H1 (cell line): ENCODE measurements at places on chromosomes 3 and 15.

DNA sequence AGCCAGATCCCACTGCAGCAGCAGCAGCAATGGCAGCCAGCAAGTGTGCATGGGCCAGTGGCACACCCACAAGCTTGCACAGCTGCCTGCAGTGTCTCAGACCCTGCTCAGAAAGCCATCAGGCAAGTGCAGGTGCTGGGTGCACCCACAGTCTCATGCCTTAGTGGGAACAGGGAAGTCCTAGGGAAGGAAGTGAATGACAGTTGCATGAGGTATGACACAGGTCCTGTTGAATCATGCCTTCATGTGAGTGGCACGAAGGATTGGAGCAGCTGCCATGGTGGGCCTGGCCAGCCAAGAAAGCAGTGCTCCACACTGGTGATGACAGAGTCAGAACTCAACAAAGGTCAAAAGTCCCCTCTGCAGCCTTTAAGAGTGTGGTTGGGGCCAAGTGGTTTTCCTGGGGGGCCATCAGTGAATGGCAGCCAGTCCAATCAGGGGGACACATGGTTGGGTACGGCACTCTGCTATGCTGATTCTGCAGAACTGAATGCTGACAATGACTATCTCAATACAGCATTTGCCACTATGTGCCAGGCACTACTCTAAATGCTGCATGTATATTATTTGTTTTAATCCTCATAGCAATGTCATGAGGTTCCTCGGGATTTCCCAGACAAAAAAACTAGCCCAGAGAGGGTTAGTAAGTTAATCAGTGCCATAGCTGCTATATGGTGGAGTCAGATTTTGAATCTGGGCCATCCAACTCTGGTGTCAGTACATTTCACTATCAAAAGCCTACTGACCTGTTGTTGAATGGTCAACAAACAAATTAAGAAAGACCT lies 94.3 kb downstream of the AQP9 start:
- no peak for DNase-seq

GRCh38 chr3:105365081-105365390 lies 1.7 kb upstream of the ALCAM start:
- no peak for DNase-seq

GRCh38 chr3:108153451-108153981 lies 62.7 kb upstream of the CD47 start:
- peak; percentile 29 for DNase-seq

DNA sequence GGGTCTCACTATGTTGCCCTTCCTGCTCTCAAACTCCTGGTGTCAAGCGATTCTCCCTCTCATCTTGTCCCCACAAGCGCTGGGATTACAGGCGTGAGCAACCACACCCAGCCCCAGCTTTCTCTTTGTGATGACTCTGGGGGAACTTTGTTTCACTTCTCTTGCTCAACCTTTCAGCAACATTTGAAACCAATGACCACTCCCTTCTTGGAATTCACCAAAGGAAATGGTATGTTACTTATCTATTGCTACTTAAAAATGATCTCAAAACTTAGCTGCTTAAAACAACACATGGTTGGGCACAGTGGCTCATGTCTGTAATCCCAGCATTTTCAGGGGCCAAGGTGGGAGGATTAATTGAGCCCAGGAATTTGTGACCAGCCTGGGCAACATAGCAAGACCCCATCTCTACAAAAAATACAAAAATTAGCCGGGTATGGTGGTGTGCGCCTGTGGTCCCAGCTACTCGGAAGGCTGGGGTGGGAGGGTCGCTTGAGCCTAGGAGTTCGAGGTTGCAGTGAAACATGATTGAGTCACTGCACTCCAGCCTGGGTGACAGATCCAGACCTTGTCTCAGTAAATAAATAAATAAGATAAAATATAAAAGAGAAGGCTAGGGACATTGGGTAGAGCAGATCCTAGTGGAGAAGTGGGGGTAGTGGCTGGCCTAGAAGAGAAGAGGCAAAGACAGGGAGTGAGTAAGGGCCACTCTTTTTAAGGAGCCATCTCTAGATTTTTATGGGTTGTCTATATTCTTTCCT lies 10.3 kb upstream of the COPG1 start:
- no peak for DNase-seq

GRCh38 chr3:126119008-126119675 lies 35.2 kb upstream of the SLC41A3 start:
- no peak for DNase-seq

- no peak for DNase-seq
Observed at GRCh38 chr3:63561879-63562278, 90.6 kb upstream of the SNTN start.

- DNase-seq = no peak
Observed at GRCh38 chr3:124168271-124168670, 176.3 kb upstream of the ROPN1 start.

DNA sequence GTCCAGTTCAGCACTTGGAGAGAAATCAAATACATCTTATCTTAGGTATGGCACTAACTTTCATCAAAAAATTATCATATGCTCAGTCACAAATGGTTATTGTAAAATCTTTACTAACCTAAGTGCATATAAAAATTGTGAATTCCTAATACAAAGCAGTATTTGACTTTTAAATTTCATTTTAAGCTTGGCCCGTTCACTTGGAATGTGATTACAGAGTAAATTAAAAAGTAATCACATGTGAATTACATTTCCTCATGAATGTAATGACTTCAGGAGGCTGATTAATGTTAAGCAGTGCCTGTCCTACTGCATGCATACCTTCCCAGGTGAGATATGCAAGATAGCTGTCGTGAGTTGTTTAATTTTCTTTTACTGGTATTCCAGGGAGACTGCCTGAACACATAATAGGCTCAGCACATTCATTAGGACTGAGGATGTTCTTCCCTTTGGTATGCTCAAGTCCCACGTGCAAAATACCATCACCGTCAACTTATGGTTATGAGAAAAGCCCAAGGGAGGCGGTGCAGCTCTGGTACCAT lies 1053.0 kb downstream of the FHIT start:
- no peak for DNase-seq

DNA sequence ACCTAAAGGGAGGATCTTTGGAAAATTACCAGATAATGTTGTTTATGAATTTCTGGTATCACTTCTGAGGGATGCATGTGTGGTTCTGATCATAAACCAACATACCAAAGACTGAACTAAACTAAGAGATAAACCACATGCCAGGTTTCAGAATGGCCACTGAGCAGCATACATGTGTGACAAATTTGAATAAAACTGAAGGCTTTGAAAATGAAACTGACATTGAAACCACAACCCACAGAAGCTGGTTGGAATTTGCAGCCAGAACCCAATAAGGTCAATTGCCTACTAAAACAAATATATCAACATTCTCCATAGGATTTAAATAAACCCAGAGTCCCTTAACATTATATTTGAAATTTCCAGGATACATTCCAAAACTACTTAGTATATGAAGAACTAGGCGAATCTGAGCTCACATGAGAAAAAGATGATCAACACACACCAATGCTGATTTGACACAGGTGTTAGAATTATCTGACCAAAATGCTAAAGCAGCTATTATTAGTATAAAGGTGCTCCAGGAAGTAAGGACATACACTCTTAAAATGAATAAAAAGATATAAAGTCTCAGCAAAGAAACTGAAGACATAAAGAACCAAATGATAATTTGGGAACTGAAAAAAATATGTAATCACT lies 125.0 kb downstream of the ZNF280D start:
- DNase-seq = no peak

- DNase-seq = no peak
Observed at GRCh38 chr3:30227571-30228301, 378.7 kb upstream of the TGFBR2 start.

GRCh38 chr3:57587905-57588304 lies 9.2 kb downstream of the ARF4 start:
- no peak for DNase-seq

DNA sequence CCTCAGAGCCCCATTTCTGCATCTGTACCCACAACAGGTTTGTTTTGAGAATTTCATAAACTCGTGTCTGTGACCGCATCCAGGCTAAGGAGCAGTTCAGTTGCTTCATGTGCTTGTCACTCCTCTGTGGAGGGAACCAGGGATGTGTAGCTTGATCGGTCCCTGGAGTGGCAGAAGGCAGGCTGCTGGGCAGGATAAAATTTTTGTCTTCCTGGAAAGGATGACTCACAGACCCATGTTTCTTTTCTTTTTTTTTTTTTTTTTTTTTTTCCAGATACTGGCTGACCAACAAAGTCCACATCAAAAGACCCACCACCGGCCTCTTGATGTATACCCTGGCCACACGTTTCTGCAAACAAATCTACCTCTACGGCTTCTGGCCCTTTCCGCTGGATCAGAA lies 70.1 kb downstream of the ST8SIA2 start:
- no peak for DNase-seq

DNA sequence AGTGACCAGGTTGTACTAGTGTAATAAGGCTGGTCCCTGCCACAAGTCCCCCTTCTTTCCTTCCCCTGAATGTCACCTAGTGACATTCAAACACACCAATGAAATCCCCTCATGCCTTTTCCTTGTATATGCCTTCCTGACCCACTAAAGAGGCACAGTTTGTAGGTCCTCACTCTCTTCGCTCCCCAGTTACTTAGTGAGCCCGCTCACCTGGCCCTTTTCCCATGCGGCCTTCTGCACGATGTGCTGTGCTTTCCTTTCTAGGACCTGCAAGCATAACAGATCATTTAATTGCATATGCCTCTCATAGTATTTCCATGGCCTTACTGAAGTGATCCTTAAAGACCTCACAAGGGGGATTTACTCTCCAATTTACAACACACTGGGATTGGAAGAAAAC lies 146.3 kb downstream of the THRB start:
- DNase-seq = no peak

GRCh38 chr3:33202711-33203457 lies 15.7 kb downstream of the SUSD5 start:
- no peak for DNase-seq

- peak; percentile 37 for DNase-seq
Observed at GRCh38 chr15:101526890-101527289, 37.4 kb upstream of the PCSK6 start.

- no peak for DNase-seq
Observed at GRCh38 chr3:57942872-57943283, 65.3 kb upstream of the FLNB start.

DNA sequence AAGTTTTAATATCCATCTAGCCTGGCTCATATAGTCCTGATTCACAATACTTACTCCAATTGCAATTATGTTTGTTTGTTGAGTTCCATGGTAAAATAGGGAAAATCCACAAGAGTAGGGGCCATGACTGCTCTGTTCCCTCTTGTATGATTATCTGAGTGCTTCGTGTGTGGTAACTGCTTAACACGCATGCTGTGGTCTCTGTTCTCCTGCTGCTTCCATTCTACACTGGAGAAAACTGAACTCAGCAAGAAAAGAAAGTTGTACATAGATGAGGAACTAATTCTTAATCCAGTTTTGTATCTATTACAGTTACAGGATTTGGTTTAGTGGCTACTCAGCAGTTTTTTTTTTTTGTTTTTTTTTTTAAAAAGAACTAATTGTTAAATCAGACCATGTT lies 223.0 kb upstream of the SATB1 start:
- DNase-seq = no peak

GRCh38 chr3:71488882-71489281 lies 94.6 kb downstream of the FOXP1 start:
- DNase-seq = no peak

DNA sequence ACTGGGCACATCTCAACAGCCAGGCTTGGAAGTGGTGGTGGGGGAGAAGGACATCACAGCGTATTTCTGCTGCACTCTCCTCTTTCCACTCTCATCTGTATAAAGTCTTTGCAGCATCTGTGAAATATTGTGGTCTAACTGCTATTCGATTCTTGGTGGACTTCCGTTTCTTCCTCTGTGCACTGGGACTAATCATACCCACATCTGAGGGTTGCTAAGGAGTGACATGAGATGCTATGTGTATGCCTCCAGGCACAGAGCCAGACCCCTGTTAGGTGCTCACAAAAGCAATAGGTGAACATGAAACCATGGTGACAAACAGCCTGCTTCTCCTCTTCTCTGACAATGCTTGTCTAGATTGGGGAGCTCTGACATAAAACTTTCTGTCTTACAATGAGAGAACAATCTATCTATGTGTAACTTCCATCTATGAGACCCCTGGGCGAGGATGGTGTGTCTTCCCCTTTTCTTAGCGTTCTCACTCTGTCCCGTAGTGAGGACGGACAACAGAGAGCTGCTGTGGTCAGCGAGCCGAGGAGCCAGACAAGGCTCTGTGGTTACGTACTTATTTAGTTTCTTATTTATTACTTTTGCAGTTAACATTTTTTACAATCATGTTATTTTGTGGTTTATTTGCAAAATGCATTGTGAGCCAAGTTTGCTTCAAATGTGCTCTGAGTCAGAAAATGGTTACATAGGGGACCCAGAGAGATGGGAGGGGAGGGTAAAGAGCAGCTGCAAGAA lies 196.7 kb upstream of the TPRG1 start:
- DNase-seq = no peak

GRCh38 chr15:99438691-99439523 lies 126.9 kb upstream of the MEF2A start:
- DNase-seq = no peak

DNA sequence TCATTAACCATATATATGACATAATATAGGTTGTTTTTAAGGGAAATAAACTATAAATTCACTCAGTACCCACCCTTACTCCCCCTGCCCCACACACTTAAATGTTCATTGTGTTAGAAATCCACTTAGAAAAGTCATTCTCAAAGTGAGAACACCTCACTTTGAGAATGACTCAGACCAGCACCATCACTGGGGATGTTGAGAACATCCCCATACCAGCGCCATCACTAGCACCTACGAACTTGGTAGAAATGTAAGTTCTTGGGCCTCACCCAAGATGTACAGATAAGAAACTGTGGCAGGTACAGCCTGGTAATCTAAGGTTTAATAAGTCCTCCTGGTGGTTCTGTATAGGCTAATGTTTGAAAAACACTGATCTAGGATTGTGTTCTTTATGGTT lies 362.6 kb downstream of the LPP start:
- DNase-seq = no peak

DNA sequence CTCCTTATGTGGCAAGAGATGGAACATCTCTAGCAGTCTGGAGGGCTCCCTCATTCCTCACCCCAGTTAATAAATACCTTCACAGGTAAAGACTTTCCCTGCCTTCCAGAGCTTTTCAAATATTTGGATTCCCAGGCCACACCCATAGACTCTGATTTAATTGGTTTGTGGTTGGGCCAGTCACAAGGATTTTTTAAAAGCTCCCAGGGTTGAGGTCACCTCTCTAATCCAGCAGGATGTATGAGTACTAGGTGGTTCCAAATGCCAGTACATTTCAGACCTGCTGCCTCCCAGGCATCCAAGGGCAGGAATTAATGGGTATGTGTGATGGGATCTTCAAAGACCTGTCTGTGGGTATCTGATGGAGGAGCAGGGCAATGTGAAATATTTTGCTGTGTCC lies 312.8 kb downstream of the CLSTN2 start:
- DNase-seq = no peak

DNA sequence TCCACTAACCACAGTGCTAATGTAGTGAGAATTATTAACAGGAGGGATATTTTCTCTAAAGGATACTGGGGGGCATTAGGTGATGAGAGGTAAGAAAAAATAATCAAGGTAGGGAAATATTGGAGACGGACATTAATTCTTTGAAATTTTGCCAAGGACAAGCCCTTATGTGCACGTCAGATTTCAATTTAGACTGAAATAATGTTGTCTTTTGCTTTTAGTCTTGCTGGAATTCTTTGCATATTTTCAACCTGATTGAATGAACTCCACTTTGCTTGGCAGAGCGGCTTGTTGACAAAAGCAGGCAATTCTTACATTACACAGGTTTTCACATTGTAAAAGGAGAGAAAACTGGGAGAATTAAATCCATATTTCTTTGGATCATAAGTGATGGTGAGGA lies 25.0 kb upstream of the C3orf52 start:
- DNase-seq = no peak

- DNase-seq = no peak
Observed at GRCh38 chr3:50617911-50618481, 1.0 kb downstream of the MAPKAPK3 start.

- DNase-seq = no peak
Observed at GRCh38 chr15:54345301-54345700, 367.1 kb downstream of the UNC13C start.
